ENCODE measurements at places on chromosomes 3 and 15. TPM values are rescaled to one million over a fixed set of nuclear protein-coding genes. Genes with fewer than 3 reads are reported as not detected.

DNA sequence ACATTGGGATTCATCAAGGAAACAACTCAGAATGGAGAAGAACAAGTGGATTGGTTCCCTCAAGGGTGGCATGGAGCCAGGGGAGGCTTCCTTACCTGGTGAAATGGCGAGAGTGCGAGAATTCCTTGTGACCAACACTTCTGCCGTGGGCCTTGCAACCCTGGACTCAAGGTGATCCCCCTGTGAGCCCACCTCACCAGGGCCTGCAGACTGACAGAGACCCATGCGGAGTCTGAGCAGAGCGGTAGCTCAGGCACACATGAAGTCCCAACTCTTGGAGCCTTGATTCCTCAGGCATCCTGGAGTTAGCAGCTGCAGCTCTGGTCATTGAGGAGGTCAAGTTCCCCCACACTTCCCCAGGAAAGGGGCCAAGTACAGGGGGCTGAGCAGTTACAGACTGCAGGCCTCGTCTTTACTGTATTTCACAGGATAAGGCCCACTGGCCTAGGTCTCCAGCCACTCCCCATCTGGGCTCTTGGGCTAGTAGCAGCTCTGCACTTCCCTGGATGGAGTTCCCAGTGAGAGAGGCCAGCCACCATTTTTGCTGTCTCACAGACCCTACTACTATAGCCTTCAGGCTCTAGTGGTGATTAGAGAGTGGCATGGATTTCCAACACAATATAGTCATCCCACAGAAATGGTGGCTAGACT lies 269.5 kb upstream of the DCBLD2 start:
- DNase-seq = no peak

GRCh38 chr3:187550446-187550845 lies 119.7 kb downstream of the SST start:
- no peak for DNase-seq

The WNT7A gene
- not detected for total RNA-seq

- no peak for DNase-seq
These were observed 438.5 kb upstream of the RGMA start for GRCh38 chr15:93527374-93528050.

Data from esophagus muscularis mucosa (tissue), 4 donors.